ENCODE measurements at places on chromosomes 2 and 18.

DNA sequence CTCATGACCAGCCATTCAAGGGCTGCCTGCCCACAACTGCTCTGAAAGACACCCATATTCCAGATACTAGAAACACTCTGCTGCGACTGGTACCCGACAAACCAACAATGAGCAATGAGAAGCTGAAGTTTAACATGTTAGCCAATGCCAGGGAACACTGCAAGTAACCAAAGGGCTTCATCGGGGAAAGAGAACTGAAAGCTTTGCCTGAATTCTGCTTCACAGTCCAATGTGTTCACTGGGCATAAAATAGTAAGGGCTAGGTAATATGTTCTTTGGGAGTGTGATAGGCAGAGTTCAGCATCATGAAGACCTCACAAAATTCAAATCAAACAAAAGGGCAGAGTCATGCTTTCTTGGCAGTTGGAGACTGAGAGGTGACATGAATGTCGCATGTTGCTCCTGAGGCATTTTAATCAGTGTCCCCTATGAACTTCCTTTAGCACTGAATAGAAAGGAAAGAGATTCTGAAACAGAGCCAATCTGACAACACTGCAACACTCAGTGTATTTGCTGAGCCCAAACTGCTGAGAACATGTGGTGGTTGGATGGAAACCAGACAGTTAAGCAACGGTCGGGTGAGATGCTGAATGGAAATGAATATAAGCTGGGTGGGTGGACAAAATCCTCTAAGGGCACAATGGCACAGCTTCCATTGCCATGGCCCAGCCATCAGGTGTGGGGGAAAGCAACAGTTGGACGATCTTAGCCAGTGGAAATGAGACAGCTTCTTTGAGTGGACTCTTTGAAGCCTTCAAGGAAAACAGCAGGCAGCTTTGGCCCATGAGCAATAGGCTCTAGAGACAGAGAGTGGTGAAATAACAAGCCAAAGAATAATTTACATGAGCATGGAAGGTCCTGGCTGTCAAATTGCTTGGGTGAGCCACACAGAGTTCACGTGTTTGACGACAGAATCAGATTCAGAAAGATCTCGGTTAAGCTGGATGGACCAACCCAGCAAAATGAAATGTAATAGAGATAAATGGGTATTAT, 277.5 kb downstream of the AFF3 start:
- no peak for DNase-seq

GRCh38 chr18:43886341-43886740, 609.1 kb upstream of the SYT4 start:
- no peak for DNase-seq

DNA sequence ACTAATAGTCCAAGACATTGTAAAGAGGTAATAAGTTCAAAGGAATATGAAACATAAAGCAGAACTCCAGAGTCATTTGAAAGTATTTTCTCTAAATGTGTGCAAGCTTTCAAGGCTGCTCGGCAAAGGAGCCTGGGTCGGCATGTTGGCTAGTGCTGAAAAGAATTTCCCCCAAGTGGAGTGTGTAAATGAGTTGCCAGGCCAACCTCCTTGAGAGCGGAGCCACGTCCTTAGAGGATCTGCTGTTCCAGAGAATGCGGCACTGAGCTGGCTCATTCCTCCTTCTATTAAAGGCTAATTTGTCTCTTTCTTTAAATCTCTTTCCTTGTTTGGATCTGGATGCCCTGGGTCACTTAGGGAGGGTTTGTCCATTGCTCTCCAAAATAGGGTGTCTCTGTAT, 127.5 kb downstream of the RDH14 start:
- DNase-seq = no peak

DNA sequence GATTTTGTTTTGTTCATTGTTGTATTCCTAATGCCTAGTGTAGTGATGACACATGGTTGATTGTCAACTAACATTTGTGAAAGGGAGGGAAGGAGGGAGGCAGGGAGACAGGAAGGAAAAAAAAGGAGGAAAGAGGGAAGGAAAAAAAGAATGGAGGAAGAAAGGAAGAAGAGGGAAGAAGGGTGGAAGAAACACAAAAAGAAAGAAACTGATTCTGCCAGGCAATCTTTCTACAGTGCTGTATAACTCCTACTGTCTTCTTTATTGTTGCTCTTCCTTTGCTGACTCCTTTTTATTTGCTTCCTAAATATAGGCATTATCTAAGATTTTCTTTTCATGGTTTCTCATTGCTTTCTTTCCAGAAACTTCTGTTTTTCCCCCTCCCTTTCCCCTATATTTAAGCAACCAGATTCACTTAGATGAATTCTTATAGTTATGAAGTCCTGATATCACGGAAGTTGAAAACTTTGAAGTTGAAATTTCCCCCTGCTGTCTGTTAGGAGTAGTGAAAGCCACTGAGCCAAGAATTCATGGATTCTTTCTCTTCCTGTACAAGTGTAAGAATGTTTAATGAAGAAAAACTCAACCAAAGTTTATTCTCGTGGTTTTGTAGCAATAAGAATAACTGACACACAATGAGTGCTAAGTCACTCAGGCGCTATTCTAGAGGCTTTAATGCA, 305.1 kb upstream of the FSHR start:
- DNase-seq = no peak

GRCh38 chr2:83960371-83960770, 498.7 kb downstream of the SUCLG1 start:
- DNase-seq = no peak

DNA sequence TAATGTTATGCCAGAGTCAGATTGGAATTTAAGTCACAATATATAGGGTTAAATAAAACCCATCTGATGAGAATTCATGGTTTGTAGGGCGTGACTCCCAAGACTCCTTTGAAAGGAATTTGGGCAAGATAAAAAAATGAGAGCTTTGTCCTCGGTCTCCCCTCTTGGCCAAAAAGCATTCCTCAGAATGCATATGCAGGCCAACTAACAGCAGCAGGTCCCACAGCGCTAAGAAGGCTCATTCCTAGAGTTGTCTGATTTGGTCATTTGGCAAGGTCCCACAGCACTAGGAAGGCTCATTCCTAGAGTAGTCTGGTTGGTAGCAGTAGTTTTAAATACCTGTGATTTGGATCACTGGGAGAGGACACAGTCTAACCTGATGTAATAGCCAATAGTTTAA, 106.3 kb upstream of the B3GNT2 start:
- DNase-seq = no peak

DNA sequence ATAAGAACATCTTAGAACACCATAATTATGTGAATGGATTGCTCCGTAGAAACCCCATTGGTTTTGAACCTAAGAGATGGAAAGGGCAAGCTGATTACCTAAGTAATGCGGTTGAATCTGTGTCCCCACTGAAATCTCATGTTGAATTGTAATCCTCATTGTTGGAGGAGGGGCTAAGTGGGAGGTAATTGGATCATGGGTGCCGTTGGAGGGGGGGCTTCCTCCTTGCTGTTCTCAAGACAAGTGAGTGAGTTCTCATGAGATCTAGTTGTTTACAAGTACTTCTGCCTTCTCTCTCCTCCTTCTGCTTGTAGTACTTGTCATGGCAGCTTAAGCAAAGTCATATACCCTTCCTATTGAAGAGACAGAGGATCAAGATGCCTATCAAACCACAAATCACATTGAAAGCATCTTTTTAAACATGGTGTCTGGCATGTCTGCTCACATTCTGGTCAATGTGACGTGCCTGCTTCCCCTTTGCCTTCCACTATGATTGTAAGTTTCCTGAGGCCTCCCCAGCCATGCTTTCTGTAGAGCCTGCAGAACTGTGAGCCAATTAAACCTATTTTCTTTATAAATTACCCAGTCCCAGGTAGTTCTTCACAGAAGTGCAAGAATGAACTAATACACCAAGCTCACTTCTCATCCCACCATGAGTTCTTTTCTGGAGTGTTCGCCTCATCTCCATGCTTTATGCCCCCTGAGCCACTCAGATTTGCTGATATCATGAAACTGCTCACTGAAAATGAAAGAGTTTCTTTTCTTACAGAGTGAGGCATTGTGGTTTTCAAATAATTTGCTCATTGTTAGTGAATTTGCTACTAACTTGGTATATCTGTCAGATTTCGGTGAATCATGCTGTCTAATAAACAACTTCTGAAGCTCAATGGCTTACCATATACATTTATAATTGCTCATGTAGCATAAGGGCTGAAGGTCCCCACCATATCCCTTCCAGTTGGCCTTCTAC, 23.6 kb downstream of the KCNE4 start:
- DNase-seq = no peak

DNA sequence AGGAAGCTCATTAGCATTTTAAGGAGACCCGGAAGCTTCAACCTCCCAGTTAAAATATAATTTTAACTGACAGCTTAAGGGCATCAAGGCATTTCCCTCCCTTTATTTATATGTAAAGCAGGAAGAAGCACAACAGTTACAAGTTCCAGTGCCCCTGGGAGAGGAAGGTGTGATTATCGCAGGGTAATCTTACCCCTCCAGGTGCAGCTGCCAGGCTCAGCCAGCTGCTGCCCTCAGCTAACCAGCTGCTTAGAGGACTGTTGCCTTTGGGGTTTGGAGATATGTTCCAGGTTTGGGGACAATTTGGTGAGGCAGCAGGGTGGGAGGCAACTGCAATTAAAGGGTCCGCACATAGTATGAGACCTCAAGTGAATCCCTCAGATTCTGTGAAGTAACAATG, 55.3 kb upstream of the SETBP1 start:
- DNase-seq = no peak

DNA sequence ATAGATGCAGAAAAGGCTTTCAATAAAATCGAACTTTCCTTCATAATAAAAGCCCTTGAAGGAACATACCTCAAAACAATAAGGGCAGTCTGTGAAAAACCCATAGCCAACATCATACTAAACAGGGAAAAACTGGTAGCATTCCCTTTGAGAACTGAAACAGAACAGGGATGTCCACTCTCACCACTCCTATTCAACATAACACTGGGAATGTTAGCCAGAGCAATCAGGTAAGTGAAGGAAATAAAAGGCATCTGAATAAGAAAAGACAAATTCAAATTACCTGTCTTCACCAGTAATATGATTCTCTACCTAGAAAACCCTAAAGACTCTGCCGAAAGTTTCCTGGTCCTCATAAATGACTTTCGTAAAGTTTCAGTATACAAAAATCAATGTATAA, 861.0 kb upstream of the VRK2 start:
- DNase-seq = no peak

GRCh38 chr2:98155291-98155690, 68.3 kb downstream of the VWA3B start:
- DNase-seq = no peak

- DNase-seq = no peak
Observed at GRCh38 chr2:238169708-238170251, 11.0 kb downstream of the ERFE start.

GRCh38 chr18:75351409-75351808, 76.1 kb downstream of the SMIM21 start:
- no peak for DNase-seq

DNA sequence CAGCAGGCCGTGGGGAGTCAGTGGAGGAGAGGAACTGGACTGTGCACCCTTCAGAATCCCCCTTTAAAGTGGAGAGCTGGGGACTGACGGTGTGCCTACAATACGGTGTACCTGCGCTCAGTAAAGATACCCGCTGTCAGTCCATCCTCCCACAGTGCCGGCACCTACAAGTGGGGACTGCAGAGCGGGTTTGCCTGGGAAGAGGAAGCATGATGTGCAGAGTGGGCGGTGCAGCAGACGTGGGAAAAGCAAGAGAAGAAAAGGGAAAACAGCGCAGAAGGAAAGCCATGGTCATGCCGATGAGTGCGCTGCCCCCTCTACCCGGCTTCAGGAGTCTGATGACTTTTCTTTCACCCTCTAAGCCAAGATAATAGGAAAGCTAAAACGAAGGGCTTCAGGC, 148.0 kb downstream of the TPO start:
- DNase-seq = peak; percentile 38

DNA sequence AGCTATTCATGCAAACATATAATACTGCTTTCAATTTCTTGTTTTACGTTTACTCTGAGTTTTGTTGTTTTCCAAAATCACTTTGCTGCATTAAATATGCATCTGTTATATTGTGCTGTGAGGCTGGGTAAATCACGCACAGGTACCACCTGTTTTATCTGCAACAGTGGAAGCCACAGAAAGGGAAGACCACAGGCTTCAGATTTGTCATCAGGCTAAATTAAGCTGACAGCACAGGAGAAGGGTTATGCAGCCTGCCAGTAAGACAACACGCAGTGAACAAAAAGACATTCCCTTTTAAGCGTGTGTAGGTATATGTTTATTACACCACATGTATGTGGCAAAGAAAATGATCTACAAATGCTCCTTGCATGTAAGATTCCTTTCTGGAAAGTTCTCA, 38.2 kb downstream of the ZNF516 start:
- no peak for DNase-seq

DNA sequence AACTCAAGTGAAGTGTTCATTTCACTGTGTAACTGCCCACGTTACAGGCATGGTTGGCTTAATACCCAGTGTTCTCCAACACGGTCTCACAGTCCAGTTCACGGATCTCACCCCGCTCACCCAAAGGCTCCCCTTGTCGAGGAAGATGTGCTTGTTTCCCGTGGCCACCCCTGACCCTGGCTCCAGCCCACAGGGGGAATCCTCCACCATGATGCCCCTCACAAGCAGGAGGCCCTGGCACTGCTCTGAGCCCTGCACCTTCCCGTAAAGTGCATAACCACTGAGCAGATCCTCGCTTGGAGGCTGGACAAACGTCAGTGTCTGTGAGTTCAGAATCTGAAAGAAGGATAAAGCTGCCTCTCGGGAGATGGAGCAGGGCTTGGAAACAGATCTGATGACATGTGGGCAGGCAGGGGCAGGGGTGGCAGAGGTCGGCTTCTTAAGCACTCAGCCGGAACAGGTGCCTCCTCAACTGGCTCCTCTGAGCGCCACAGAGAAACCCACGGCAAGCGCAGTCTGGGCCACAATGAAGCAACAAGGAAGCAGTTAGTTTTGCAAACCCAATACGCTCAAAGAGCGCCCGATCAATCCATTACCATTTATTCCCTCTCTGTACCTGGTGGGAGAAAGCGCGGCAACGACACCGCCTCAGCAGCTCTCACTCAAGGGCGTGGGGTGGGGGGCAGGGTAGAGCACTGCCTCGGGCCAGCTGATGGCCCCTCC, 17.6 kb downstream of the HDAC4 start:
- DNase-seq = no peak

DNA sequence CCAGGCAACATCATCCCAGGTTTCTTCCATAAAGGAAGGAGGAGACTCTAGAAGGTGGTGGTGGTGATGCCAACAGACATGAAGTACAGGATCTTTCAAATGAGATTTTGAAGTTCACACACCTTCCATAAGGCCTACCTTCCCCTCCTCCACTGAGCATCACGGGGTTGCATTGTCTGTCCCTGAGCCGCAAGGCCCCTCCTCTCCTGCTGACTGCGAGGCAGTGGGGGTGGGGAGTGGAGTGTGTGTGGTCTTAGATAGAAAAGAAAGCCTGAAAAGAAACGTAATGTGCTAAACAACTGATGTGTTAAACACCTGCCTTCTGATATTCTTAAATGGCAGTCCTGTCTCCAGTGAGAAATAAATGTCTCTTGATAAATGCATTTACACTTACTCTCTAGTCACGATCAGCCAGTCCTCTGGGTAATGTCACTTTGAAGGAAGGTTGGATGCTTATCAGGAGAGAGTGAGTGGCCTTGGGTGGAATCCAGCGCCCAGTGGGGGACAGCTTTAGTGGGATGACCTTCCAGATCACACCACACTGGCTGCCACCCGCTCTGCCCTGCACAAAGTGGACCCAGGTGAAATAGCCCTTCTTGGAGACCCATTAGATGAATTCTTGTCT, 5.5 kb upstream of the SCYGR5 start:
- no peak for DNase-seq
